Colonic mucosa (tissue), 4 donors: ENCODE measurements at places on chromosomes 13 and 19.

GRCh38 chr13:30607908-30608307 lies 9.8 kb upstream of the USPL1 start:
- no peak for DNase-seq

GRCh38 chr13:45875951-45876350 lies 24.4 kb upstream of the SIAH3 start:
- no peak for DNase-seq

DNA sequence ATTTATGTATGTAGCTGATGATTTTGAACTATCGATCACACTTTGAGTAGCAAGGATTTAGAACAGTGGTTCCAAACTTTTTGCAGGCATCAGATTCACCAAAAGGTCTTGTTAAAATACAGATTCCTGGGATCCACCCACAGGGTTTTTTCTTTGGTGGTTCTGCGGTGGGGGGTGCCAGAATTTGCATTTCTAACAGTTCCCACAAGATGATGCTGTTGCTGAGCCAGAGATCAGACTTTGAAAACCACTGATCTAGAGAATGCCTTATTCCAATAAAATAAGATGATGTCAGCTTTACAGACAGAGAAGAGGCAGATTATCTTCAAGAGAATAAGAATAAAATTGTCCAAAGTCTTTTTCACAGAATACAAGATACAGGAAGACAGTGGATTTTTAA lies 80.9 kb upstream of the SHISA2 start:
- no peak for DNase-seq

- peak; percentile 87 for DNase-seq
Measured at GRCh38 chr19:52028027-52028779, at the start of gene ZNF614. Gene ZNF614 (minus strand): TSS chr19:52028379. CDS start chr19:52025745, 2,634 bp downstream.

DNA sequence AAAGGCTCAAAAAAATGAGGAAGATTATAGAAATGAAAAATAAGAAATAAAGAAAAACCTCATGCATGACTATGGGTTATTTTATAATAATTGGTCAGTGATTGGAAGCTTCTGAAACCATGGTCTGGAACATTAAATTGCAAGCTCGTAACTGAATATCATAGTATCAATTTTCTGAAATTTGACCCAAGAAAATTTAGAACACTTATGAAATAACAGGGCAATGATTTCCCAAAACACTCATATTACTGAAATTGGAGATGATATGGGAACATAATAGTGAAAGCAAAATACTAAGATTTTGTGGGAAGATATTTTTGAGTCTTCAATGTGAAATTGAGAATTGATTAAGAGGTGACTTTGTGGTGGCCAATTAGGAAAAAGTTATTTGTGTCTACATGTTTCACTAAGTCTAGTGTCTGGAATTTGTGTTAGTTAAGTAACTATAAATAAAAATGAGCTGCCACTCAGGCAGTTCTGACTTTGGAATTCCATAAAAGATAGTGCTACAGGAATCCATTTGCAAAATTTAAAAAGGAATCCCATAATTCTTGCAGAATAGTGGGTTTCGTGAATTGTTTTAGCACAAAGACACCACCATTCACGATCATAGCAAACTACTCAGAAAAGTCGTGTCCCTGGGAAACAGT lies 603.0 kb downstream of the LMO7 start:
- no peak for DNase-seq

DNA sequence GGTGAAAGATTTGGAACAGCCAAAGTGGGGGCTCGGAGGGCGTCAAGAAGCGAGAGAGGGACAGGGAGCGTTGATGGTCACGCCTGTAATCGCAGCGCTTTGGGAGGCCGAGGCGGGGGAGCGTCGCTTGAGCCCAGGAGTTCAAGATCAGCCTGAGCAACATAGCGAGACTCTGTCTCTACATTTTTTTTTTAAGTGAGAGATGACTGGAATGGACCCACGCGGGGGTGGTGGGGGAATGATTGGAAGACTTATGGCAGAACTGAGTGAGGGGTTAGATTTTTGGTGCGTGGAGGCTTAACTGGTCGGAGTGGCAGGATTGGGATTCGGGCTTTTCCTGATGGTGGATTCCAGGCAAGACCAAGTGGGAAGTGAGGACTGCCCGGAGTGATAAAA lies 725 bp downstream of the PSMD8 start:
- no peak for DNase-seq

- no peak for DNase-seq
Measured at GRCh38 chr19:647566-648284, 8.0 kb downstream of the FGF22 start.

- DNase-seq, result no peak
Measured at GRCh38 chr13:76921516-76921915, 26.8 kb upstream of the ACOD1 start.

GRCh38 chr19:46355234-46356148 lies 8.6 kb downstream of the PPP5C start:
- DNase-seq, result no peak
